ENCODE measurements at places on chromosomes 4 and X.

DNA sequence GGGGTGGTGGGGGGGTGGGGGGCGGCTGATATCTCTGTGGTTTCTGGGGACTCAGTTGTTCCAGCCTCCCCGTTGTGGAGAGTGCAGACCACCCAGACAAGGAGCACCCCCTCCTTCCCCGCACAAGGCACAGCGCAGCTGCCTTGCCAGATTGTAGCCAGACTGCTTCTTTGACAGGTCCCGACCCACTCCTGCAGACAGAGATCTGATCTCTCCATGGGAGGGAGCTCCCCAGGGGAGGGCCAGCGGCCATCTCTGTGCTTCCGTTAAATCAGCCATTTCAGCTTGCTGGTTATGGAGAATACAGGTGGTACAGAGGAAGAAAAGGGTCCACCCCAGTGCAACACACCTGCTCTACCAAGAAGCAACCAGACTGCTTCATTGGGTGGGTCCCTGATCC is 80.8 kb downstream of the FGF16 start:
- no peak for DNase-seq

DNA sequence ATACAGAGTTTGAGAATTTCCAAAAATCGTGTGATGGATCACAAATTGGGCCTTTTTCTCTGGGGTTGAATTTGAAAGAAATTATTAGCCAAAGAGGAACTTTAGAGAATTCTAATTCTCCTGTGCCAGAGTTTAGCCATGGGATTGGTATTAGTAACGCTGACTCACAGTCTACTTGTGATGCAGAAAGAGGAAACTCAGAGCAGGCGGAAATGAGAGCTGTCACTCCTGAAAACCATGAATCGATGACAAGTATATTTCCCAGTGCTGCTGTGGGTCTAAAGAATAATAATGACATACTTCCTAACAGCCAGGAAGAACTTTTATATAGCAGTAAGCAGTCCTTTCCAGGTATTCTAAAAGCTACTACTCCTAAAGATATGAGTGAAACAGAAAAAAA is 64.9 kb downstream of the N4BP2 start:
- DNase-seq = peak; percentile 24

DNA sequence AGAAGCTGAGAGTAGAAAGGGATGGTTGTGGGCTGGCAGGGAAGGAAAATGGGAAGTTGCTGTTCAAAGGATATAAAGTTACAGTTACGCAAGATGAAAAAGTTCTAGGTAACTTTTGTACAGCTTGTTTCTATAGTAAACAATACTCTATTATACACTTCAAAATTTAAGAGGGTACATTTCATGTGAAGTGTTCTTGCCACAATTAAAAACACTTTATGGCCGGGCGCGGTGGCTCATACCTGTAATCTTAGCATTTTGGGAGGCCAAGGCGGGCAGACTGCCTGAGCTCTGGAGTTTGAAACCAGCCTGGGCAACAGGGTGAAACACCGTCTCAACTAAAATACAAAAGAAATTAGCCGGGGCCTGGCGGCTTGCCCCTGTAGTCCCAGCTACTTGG is 623.6 kb downstream of the STIM2 start:
- DNase-seq = no peak

- DNase-seq = no peak
Observed at GRCh38 chrX:40729598-40730584, 5.5 kb downstream of the MED14 start.

- no peak for DNase-seq
Observed at GRCh38 chr4:56209767-56210166, 177.5 kb downstream of the AASDH start.

DNA sequence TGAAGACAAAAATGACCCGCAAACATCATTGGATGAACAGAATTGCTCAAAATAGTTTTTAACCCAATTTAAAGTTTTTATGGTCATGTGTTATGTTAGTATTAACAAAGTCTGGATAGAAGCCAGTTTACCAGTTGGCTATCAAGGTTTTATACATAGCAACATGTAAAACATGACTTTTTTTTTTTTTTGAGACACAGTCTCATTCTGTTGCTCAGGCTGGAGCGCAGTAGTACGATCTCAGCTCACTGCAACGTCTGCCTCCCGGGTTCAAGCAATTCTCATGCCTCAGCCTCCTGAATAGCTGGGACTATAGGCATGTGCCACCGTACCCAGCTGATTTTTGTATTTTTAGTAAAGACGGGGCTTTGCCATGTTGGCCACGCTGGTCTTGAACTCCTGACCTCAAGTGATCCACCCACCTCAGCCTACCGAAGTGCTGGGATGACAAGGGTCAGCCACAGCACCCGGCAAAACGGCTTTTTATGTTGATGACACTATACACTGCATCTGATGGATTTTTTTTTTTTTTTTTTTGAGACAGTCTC is 3.4 kb downstream of the SAT1 start:
- no peak for DNase-seq

DNA sequence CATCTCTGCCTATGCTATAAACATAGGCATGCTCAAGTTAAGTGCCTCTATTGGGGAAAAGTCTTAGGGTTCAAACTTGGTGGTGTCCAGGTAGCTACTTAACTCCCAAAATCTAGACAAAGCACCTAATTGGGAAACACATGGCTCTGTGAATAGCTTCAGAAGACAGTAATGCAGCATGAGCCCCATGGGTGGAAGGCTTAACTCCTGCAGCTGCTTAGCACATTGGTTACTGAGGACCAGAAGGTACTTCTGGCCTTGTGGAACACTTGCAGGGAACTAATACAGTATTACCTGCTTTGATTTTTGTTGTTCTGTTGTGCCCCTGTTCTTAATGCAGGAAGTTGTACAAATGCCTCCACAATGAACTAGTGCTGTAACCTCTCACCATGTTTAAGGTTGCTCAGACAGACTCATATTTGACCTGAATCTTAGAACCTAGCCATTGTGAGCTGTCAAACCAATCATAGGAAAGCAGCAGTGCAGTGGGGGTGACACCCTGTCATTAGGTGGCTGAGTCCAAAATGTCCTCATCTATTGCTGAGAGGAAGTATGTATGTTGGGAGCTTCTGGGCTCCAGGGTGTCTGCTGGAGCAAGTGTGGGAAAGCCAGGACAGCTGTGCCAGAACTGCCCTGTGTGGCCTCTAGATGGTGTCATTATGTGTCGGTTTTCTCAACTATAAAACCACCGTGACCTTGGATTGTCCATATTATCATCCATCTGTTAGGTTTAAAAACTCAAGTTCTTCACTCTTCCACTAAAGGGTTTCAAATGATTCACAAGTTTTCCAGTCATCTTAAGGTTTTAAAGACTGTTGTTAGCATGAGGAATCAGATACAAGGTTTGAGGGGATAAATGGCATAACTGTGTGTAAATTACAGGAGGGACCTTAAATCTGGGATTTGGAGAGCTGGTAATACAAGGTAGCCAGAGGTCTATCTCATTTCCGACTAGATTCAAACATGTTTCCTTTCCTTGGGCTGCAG is 69.9 kb upstream of the WDR1 start:
- DNase-seq = no peak

DNA sequence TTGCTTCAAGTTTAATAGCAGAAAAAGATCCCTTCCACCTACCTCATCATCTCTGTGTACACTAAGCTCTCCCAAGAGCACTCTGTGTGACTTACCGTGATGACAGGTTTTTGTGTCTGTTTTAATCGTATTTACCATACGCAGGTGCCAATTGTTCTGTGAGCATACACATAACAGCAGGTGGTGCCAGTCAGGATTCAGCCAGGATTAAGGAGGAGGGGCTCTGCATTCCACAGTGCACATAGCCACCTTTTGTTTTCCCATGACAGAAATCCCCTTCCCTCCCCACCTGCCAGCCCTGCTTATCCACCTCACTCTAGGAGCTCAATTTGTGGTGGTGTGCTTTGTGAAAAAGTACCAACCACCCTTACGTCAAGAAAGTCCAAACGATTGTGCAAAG is 14.8 kb downstream of the ANK2 start:
- DNase-seq = no peak

GRCh38 chr4:5755679-5756078 is 44.7 kb downstream of the EVC start:
- DNase-seq = no peak

GRCh38 chr4:107579099-107579498 is 140.9 kb downstream of the PAPSS1 start:
- DNase-seq = no peak

DNA sequence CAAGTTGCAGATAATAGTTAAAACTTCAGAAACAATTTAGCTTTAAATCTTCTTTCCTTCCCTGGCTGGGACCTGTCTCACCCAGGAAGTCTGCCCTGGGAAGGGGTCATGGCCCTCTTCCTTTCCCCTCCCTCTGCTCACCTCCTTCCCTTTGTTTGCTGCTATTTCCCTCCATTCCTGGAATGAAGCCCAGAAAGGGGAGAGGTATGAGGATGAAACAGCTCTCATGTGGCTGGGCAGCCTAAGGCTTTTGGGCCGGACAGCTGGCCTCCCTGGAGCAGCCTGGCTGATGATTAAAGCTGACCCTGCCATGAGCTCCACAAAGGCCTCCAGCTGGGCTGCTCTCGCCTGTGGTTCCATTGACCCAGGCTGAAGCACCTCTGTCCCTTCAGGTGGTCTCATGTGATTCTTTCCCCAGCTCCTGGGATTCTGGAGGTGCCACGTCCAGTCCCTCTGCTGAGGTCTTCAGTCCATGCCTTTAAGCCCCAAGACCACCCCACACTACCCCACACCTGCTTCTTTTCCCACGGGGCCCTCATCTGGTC is 202.1 kb downstream of the PTTG2 start:
- peak; percentile 61 for DNase-seq

- no peak for DNase-seq
Observed at GRCh38 chr4:84967243-84967690, 777 bp upstream of the WDFY3 start.

All from GM04503 (cell line).